ENCODE measurements at places on chromosomes 7 and 10.

DNA sequence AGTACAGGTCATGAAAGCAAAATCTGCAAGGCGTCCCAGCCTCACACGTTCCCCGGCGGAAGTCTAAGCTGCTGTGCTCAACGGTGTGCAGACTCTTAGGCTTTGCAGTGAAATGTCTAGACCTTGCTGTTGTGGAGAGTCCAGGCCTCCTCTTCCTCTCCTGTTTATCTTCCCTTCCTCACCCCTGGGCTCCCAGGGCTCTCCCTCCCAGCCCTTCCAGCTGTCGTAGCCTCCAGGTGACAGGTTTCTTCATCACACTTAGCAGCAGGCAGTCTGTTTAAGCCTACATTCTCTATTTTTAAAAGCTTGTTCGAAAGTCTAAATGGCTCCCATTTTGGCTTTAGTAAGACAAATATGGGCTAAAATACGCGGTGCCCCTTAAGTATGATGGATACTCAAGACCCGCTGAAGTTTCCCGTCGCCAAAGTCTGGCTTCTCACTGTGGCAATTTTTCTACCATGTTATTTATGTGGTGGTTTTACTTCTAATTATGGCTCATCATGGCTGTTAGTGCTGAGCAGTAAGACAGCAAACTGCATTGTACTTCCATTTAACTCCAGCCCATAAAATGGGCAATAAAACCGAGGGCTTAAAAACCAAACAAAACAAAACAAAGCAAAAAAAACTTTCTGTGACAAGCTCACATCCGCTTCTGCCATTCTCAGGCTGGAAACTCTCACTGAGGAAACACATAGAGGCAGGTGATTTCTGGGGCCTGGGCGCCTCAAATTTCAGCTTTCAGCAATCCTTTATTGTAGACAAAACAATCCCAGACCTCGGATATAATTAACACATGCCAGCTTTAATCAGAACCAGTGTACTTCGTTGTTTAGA, 243.2 kb downstream of the SNX10 start:
- peak; percentile 97 for DNase-seq

- DNase-seq, result no peak
Measured at GRCh38 chr10:79442171-79443040, 3.0 kb downstream of the ZCCHC24 start.

DNA sequence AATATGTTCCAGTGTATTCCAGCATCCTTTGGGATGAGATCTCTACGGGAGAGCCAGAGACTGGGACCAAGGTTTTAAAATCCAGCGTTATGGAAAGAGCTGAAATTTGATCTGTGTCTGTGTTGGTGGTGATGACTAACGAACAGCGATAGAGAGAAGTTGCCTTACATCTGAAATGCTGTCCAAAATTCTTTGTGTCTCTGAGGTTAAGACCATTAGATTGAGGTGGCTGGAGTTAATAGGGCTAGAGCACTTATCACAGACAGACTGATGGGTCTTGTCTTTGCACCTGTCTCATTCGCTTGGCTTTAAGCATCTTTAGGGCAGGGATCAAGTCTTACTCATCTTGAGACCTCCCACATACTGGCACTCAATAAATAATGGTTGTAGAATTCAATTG, 41.0 kb upstream of the RAPGEF5 start:
- no peak for DNase-seq

DNA sequence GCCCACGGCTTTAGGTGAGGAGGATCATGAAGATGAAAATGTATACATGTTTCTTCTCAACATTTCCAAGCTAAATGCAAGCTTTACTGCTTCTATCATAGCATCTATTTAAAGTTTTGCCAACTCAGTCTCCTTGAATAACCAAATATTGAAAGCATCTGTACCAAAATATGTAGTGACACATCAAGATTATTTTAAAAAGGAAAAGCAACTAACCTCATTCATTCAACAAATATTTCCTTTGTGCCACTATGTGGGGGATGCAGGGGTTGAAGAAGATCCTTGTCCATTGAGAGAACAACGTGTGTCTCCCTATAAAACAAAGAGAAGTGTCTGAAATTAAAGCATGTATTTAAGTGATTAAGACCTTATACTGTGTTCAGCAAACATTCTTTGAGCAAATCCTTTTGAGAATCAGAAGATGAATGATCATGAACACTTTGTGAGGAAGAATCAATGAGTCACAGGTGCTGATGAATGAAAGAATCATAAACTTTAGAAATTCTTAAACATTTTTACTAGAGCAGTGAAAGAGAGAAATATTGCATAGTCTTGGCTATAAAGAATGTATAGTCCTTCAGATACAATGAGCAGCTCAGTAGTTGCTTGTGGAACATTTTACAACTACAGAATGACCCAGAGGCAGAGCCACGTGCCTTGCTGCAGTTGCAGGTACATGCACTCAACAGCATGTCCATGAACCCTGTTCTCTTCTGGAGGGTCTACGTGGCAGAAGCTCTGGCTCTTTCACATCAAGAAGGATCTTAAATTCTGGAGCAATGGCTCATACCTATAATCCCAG, 13.9 kb downstream of the TAS2R60 start:
- DNase-seq, result no peak

DNA sequence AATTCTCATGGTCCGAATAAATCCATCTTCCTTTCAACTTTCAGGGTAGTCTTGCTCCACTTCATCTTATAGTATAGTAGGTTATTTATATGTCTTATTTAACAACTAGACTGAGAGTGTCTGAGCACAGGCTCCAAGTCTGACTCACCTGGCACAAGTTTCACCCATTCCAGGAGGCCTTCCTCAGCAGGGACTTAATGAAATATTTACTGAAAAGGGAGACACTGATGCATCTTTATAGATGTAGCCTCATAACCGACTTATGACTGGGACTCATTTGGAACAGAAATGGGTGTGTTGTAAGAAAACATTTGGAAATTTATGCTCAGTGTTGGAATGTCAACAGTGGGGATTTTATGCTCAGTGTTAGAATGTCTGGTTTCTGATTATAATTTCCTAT, 59.9 kb downstream of the CH25H start:
- no peak for DNase-seq

- no peak for DNase-seq
Measured at GRCh38 chr7:24778543-24779282, 21.4 kb upstream of the GSDME start.

DNA sequence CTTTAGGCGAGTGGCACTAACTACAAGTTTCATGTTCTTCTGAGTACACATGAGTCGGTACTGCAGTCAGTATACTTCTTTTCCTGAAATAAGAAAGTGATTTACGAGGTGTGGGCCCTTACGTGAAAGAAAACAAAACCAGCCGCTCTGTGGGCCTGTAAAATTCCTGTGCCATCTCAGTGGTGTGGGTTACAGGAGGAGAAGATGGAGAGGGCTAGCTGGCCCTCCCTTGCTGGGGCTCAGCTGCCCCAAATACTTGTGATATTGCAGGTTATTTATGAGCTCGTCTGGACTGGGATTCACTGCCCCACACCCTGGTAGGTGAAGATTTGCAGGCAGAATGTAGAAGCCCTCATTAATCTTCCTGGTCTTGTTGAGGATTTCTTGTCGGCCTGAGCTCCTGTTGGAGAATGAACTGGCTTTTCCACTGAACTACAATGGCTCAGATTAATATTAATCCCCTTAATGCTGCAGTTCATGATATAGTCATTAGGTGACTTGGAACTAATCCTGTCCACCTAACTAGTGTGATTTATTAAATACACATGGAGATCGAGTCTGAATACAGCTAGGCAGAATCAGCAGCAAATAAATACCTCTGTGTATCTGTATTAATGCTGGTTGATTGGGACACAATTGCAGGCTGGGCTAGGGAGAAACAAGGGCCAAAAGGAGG, 68.0 kb downstream of the GBF1 start:
- DNase-seq, result no peak

DNA sequence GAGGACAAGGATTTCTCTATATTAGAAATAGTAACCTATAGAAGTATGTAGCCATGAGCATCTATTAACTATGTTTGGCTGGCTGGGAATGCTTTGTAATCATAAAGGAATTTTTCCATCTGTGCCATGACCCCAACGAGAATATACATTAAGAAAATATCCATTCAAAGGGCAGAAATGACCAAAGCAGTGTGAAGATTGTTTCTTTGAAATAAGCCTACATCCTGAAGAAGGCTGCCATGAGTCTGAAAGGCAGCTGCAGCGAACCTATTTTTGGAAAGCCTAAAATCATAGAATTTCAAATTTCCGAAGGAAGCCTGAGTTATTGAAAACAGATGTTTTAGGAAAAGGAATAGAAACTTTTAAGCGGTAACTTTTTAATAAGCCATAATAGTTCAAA, 244.2 kb upstream of the FOXK1 start:
- no peak for DNase-seq

GRCh38 chr7:137846827-137847567, at the start of gene DGKI:
Gene DGKI (minus strand): TSS chr7:137846974.
- no peak for DNase-seq

DNA sequence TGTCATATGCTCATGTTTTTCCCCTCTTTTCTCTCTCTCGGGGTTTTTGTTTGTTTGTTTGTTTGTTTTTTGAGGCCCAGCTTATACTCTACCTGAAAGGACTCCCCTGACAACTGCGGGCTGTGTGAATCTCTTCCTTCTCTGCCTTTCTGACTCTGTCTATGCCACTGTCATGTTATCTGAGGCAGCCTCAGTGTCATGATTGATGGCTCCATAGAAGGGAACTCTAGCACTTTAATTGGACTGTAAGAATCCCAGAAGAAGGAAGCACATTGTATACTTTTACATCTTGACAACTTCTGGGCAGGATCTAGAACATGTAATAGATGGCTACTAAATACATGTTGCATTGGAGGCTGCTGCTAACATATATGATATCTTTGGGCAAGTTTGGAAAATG, 25.4 kb downstream of the AKR1B15 start:
- no peak for DNase-seq

GRCh38 chr7:143299346-143299745, 11.2 kb downstream of the CASP2 start:
- DNase-seq, result no peak

DNA sequence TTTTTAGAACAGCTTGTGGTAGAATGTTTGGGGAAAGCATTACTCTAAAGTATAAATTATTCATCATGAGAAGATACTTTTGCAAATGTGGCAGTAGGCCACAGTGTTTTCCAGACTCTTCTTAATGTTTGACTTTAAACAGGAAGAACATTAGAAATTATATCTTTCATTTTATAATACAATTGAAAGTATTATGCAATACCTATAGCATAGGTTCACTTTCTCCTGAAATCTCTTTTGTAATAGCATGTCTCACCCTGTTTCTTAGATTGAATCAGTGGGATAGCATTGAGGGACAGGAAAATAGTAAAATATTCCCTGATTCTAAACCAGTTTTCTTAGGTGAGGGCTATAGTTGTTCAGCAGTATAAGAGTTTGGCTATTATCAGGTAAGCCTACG, 23.1 kb downstream of the ANKIB1 start:
- no peak for DNase-seq

GRCh38 chr7:141436139-141436538, 115.1 kb upstream of the AGK start:
- no peak for DNase-seq

DNA sequence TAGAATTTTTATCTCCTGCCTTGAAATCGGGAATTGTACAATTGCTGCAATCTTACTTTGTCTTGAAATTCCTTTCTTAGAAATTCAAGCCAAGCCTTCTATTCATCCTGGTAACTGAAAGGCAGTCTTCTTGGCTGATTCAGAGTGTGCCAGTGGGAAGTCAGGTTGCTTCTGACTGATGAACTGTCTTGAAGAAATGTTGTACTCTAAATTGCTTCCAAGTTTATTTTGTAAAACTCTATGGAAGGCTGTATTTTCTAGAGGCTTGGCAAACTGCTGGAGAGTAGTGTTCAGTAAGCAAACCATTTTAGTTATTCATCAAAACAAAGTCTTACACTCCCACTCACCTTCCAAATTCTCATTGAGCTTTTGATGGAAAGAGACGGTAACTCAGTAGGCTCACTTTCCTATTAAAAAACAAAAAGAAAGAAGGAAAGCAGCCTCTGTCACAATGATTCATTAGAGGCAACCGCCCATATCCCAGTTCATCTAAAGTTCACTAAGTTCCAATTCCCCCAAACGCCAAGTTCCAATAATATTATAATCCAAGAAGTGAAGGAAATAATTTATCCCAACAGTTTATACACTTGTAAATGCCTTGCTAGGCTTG, 187.9 kb upstream of the MALRD1 start:
- no peak for DNase-seq

DNA sequence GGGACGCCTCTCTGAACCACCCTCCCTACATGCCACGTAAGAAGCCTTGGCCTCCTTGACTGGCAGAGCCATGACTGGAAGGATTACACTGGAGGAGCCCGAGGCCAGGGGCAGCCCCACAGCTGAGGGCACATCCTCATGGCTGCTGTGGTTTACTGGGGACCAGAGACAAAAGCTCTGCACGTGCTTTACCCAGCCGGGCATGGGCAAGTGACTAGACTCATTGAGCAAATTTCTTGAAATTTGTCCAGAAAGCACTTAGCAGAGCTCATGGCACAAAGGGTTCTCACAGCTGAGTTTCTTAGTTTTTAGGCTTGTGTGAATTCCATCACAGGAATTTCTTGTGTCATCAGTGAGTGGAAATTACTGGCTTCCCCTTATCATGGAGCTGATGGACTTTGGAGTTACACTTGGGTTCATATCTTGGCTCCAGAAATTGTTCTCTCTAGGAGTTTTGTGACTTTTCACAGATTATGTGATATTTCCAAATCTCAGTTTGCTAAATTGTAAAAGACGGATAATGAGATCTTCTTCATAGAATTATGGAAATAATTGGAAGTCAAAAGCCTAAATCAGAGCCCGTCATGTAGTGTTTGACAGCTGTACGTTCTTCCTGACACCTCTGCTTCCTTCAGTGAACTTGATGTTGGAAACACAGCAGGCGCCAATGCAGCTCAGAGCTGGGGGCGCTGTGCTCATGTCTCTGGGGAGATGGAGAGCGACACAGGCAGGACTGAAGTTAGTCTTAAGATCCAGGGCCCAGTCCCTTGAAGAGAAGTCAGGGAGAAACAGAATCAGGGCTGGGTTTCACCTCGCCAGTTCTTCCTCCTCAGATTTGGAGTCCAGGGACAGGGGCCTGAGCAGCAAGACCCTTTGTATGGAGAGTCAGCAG, 47.7 kb upstream of the MGAM2 start:
- DNase-seq, result no peak

DNA sequence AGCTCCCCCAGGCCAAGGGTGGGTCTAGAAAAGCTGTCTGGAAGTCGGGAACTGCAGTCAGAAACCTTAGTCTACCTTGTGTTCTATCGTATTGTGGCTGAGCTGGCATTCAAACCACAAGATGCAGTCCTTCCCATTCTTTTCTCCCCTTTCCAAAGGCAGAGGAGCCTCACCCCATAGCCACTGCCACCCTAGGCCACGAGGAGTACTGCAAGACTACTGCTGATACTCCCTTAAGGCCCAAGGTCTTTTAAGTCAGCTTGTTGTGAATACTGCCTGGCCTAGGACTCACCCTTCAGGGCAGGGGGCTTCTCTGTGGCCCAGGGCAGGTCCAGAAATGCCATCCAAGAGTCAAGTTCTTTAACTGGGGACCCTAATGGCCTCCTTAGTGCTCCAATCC, 214.5 kb upstream of the CNTNAP2 start:
- no peak for DNase-seq

Measured in NCI-H2081 treated with DMSO at 0.1 percent for 48 hours (cell line).